ENCODE measurements at places on chromosomes 7 and 10.
A peak's percentile ranks its signal among the peaks of the same experiment; 100 is the strongest.

DNA sequence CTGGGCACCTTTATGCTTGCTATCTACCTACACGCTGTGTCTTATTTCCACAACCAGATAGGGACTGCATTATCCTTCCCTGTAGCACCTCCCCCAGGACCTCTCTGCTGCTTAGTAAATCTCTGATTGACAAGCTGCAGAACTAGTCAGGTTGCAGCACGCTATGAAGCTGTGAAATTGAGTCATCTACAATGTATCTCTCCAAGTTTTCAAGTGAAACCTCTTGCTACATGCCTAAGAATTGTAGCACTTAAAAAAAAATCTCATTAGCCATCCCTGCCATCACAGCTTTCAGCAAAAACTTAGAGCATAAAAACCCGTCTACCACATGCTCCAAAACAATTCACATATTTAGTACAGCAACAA is 69.7 kb upstream of the FGFR2 start:
- no peak for DNase-seq

DNA sequence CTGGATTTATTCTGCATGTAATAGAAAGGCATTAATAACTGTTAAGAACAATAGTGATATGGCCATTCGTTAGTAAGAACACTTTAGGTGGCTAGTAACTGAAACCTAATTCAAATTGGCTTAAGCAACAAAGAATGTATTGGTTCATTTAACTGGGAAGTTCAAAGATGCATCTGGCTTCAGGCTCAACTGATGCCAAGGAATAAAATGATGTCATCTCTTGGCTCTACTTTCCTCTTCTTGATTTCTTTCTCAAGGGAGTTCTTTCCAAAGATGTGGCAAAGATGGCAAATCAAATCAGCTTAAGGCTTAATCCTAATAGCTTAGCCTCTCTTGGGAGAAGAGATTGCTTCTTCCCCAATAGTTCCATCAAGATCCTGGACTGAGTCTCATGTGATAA is 51.6 kb downstream of the PIK3CG start:
- no peak for DNase-seq

DNA sequence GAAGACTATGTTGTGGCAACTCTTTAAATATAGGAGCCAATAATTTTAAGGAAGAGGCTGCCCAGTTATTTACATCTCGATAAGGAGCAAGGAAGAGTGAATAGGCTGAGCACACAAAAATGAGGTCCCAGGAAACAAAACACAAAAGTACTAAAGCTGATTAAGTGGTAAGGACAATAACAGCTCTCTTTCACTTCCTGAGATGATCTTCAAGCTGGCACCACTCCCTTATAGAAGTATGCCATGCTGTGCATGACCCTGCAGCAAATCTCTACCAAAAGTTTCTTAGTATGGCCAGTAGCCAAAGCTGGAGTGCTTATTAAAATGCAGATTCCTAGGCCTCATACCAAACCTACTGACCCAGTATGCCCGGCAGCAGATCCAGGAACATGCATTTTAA is 39.7 kb downstream of the CADPS2 start:
- no peak for DNase-seq

DNA sequence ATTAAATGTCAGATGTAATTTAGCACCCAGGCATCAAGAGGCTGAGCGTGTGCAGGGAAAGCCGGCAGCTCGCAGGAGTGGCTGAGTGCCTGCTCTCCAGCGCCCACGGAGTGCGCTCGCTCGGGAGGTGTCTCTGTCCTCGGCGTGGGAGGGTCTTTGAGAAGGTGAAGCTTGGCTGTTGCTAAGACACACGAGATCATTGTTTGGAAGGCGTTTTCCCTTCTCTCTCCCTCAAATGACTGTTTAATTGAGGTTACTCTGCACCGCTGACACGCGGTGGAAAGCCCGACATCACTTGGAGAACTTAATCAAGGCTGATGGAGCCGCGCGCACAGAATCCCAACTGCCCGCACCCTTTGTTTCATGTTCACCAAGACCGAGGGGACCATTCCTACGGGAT is 414.6 kb downstream of the DNAJB6 start:
- no peak for DNase-seq

- no peak for DNase-seq
These were observed 140.7 kb downstream of the DYNC2I1 start for GRCh38 chr7:158997110-158997453.

- no peak for DNase-seq
These were observed 155.2 kb downstream of the DGKI start for GRCh38 chr7:137691566-137691965.

- no peak for DNase-seq
These were observed 54.6 kb upstream of the ADGRA1 start for GRCh38 chr10:133032976-133033741.

DNA sequence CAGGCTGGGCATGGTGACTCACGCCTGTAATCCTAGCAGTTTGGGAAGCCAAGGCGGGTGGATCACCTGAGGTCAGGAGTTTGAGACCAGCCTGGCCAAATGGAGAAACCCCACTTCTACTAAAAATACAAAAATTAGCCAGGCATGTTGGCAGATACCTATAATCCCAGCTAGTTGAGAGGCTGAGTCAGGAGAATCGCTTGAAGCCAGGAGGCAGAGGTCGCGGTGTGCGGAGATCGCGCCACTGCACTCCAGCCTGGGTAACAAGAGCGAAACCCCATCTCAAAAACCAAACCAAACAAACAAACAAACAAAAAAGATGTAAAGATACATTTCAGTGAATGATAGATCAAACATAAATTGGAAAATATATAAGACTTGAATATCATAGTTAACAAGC is 105.9 kb downstream of the PLPP4 start:
- no peak for DNase-seq

DNA sequence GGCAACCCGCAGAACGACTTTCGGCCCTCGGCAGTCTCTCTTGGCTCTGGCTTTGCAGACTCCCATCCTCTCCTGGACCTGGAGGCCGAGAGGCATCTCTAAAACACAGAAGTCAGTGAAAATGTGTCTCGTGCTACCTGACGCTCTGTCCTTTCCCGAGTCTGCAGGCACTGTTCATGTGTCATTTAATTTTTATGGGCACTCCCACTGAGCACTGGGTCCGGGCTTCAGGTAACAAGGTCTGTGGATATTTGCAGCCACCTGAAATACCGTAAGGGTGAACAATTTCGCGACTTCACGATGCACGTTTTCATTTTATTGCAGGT is 96.8 kb downstream of the GLRX3 start:
- DNase-seq: no peak

DNA sequence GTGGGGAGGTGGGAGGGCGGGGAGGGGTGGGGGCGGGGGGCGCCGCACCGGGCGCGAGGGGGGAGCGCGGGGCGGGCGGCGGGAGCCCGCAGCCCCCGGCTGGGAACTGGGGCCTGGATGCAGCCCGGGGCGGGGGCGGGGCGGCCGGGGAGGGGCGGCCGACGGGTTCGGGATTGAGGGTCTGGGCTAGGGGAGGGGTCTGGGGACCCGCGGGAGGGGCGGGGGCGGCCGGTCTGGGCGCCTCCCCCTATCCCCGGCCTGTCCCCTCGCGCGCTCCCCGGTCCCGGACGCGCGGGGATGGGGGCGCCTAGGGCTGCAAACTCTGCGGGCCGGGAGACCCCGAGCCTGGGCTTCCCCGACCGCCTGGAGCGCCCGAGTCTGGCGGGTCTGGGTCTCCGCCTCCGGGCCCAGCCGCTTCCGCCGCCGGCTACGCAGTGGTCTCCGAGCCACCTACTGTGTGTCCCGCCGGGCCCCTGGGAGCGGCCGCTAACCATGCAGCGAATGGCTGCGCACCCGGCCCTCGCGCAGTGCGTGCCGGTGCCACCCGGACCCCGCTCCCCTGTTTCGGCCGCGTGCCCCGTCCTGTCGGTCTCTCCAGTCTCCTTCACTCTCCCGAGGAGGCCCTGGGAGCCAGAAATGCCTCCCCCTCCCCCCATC is 375 bp upstream of the FGF8 start:
- no peak for DNase-seq

DNA sequence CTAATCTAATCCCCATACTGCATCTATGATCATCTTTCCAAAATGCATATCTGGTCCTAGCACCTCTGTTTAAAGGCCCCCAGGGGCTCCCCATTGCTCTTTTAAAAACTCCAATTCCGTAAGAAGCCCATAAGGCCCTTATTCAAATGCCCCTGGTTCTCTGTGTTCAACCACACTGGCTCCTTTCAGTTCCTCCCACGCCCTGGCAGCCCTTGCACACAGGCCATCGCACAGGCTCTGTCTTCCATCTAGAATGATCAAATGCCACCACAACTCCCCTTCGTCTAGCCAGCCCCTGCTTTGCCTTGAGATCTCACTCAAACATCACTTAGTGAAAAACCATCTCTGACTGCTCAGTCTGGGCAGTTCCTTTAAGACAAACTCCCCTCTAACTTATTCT is 112.9 kb upstream of the LYZL2 start:
- peak; percentile 67 for DNase-seq

DNA sequence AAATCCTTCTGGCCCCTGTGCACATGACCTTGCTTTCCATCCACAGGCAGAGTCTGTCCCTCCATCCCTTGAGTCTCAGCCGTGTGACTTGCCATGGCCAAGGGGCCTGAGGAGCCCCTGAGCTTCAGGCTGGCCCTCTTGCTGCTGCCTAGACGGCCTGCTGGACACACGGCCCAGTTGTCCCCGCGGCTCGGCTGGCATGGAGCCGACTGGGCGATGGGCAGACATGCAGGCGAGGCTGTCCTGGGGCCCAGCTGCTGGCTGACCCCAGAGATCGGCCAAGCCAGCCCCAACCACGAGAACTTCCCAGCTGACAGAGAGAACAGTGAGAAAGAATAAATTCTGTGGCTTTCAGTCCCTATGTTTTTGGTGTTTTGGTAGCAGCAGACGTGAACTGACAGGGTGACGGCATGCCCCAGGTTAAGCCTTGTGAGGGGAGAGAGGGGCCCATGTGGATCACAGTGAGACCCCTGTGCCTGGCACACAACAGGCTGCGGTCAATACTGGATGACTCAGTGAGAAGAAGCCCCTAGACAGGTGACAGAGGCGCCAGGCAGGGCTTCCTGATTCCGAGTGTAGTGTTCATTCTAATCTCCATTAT is 11.7 kb downstream of the PRKAG2 start:
- peak; percentile 24 for DNase-seq

DNA sequence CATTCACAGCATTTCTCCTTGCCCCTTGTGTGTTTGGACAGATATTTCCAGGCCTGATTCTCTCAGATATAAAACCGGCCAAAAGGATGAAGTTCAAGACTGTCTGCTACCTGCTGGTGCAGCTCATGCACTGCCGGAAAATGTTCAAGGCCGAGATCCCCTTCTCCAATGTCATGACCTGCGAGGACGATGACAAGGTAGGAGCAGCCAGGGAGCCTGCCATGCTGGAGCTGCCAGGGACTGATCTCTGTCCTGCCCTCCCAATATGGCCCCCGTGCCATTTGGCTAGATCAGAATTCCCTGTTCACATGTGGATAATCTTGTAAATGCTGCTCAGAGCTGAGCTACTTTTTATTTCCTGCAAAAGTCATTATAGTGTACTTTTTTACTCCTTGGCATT is 87.8 kb downstream of the ADCY1 start:
- DNase-seq: no peak

DNA sequence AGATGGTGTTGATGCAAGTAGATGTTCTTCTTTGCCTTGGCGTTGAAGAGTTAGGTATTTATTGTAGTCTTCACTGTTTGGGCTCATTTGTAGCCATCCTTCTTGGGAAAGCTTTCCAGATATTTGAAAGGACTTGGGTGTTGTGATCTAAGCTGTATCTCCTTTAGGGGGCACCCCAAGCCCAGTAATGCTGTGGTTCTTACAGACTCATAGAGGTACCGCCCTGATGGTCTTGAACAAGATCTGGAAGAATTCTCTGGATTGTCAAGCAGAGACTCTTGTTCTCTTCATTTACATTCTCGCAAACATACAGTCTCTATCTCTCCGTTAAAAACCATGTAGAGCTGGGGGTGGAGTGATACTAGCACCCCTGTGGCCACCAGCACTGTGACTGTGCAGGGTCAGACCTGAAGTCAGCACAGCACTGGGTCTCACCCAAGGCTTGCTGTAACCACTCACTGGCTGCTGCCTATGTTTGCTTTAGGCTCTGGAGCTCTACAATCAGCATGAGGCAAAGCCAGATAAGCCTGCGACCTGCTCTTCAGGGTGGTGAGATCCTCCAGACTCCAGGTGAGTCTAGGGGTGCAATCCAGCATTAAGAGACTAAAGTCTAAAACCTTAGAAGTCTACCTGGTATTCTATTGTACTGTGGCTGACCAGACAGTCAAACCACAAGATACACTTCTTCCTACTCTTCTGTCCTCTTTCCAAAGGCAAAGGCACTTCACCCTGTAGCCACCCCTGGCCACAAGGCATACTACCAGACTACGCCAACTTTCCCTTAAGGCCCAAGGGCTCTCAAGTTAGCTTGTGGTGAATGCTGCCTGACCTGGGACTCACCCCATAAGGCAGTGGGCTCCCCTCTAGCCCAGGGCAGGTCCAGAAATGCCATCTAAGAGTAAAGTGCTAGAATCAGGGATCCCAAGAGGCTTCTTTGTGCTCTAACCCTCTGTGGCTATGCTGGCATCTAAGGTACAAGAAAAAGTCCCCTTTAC is 209.7 kb upstream of the TMEM196 start:
- no peak for DNase-seq

GRCh38 chr10:88033793-88034192 is 170.4 kb downstream of the PTEN start:
- no peak for DNase-seq

GRCh38 chr7:31958226-31958625 is 112.0 kb downstream of the PDE1C start:
- no peak for DNase-seq

DNA sequence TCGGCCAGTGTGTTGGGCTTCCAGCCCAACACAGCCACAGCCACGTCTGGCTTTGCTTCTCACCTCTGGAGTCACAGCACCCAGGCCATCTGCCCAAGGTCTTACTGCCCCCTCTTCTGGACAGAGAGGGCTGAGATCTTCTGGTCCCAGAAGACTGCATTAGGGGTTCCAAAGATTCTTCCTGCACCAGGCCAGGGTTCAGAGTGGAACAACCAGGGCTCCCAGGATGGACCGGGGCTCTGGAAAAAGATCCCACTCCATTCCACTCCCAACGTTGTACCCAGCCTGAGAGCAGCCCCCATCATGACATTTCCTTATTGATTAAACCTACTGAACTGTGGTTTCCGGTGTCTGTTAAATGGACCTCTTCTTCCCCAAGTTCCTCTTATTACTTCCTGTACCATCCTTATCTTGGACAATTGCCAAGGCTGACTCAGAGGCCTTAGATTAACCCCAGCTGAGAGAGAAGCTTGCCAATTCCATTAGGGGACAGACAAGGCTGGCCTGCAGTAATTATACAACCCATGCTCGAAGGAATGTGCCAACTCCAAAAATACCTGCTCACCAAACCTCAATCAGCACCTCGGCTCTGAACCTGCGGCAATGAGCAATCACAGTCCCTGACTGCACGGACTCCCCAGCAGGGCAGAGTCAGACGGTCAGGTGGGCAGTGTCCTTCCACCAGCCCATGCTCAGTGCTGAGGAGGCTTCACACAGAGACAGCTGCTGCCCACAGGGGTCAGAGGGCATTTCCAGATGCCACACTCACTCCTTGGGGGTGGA is 47.9 kb upstream of the NPFFR1 start:
- DNase-seq: no peak

GRCh38 chr7:50282813-50283605 is 21.5 kb upstream of the IKZF1 start:
- DNase-seq: no peak

- DNase-seq: no peak
These were observed 71.5 kb downstream of the ZMIZ1 start for GRCh38 chr10:79140085-79140793.

Data from activated effector memory CD4-positive, alpha-beta T cell treated with anti-CD3 and anti-CD28 coated beads, Interleukin-2, amount 50 U/mL, for 16 hours (primary cell).